Karpas-422 (cell line): ENCODE measurements at places on chromosomes 3 and 15. TPM values are rescaled to one million over a fixed set of nuclear protein-coding genes. Genes with fewer than 3 reads are reported as not detected.

Gene ZNF860
- total RNA-seq = 14.6 and 22.4 TPM in 2 replicates

DNA sequence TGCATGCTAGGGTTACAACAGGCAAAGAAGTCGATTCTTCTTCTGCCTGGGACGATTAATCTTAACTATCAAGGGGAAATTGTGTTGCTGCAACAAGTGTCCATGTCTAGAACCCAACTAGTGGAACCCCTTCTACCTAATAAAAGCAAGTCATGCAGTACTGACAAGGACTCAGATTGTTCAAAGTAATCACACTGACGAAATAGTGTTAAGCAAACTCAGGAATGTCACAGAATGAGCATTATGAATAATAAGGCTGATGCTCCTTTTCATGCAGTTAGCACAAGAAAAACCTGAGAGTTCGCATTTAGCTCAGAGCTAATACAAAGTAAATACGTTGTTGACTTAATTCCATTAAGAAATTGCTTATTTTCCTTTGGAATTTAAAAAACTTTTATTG, 47.5 kb upstream of the TRIM42 start:
- DNase-seq = no peak

DNA sequence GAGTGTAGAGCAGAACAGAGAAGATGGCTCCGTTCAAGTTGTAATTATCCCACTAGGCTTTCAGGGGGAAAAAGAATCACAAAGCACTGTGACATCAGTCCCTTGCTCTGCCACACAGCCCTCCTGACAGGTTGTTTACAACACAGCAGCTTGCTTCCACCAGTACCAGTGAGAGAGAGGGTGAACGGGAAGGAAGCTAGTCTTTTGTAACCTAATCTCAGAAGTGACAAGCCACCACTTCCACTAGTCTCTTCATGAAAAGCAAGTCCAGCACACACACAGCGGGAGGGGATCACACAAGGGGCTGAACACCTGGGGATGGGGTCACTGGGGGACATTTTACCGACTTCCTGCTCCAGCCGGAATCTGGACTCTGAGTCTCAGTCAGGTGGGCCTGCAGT, 86.3 kb downstream of the FAM81A start:
- DNase-seq = no peak

DNA sequence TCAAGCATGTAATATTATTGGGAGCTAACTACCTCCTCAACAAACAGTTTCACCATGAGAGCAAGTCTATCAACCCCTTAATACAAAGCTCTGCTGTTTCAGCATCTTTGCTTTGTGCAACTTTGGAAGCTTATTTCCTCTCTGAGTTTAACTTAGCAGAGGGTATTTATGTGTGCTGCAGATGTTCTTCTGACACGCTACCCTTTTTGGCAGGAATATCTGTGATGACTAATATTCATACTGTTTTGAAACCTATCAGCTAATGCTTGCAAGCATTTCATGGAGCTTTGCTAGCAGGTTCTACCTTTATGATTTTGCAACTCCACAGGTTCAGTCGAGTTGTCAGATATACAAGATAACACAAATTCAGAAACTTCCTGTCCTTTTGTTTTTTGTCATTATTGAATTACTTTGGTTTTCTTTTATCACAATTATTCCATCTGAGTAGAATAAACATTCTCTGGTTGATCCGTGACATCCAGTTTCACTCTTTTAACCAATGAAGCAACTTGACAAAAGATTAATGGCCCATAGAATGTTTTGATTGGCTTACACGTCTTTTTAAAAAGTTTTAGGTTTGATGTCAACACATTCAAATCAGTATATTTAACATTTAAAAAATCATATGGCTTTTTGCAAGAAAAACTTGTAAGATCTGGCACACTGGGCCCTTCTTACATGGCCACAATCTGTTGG, 1.7 kb upstream of the SLC9A9 start:
- no peak for DNase-seq

DNA sequence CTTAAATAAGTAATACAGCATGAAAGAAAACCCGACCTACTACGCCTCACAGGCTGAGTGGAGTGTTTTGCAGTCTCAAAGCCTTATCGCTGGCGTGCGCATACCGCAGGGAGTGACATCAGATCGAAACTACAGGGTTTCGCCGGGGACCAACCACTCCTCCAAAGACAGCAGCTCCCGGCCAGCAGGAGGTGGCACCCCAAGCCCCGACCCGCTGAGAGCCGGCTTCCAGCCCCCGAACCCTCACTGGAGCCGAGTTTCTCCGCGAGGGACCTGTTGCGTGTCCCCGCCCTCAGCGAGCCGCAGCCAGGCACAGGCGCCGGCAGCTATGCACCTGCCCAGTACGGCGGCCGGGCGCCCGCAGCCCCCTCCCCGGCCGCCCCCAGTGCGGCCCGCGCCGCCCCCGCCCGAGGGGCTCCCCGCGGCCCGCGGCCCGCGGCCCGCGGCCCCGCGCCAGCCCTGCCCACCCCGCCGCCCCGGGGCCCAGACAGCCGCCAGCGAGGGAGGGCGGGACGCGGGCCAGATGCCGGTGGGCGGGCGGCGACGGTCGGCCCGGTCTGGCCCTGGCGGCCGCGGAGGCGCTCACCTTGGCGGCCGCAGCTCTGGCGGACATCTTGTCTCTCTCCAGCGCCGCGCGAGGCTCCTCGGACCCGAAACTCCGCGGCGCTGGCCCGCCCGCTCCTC, 710 bp downstream of the TJP1 start:
- DNase-seq = no peak

DNA sequence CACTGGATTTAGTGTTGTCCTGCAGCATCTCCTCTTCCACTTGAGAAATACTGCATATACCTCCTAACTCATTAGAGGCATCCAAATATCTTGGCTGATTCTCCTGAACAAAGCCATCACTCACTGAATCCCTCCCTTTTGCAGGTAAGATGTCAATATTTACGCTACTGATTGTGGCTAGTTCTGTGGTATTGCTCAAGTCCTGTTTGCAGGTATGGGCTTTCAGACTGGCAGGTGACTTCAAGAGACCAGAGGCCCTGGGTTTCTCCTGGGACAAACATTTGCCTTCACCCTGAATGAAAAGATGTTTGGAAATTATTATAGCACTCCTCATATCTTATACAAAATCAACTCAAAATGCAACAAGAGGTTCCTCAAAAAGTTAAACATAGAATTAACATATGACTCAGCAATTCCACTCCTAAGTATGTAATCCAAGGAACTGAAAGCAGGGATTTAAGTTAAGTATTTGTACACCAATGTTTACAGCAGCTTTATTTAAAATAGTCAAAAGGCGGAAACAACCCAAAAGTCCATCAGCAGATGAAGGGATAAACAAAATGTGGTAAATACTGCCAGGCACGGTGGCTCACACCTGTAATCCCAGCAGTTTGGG, 18.6 kb downstream of the NEK4 start:
- DNase-seq = no peak

DNA sequence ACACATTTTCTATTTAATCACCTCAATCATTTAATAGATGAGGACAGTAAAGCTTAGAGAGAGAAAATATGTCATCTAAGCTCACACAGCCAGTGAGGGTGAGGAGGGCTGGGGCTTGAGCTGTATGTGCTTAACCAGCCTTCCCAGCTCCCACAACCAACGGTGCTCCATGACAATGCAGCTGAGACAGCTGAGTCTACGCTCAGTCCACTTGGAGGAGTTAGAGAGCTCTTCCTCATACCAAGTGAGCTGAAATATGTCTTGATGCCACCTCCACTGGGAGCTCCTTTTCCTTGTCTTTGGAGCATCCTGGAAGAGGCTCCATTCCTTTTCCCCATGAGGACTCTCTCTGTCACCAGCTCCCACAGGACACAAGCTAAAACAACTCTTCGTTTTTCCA, 9.3 kb downstream of the HOMER2 start:
- DNase-seq = no peak

GRCh38 chr15:90249203-90249863, at the start of gene TTLL13:
TTLL13 (plus strand) TSS chr15:90249556; CDS start chr15:90250631, 1,075 bp downstream.
- DNase-seq = peak; percentile 75

Gene MEIS2
- 55.7 and 68.2 TPM in 2 replicates for total RNA-seq

DNA sequence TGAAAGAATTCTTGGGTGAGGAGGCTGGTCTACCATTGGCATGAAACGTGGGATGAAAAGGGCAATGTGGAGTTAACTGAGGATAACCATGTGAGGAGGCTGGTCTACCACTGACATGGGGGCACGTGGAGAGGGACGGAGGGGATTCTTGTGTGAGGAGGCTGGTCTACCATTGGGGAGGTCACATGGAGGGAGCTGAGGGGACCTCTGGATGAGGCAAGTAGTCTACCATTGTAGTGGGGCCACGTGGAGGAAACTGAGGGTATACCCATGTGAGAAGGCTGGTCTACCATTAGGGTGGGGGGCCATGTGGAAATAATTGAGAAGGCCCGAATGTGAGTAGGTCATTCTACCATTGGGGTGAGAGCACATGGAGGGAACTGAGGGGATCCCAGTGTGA, 154.1 kb downstream of the FBLN2 start:
- DNase-seq = no peak

GRCh38 chr15:53580366-53580765, 179.1 kb downstream of the WDR72 start:
- no peak for DNase-seq

Gene PLSCR2
- total RNA-seq = 1.0 TPM in 1 of 2 replicates, not detected in the other

Gene MAGI1
- total RNA-seq = 0.71 TPM in 1 of 2 replicates, not detected in the other

DNA sequence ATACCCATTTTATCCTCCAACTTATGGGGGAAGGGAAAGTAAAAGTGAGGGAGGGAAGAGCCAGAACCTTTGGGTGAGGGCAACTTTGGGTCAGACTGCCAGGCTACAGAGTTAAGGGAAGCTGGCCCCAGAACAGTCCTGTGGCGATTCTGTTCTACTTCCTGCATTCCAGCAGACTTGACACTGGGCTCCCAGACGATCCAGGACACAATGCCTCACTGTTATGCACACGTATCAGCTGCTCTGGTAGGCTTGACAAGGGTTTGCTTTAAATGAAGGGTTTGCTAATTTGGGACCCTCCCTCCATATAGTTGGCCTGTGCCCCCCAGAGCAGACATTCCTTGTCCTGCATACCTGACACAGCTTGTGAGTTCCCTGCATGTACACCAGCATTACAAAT, 10.7 kb downstream of the GORASP1 start:
- DNase-seq = no peak

DNA sequence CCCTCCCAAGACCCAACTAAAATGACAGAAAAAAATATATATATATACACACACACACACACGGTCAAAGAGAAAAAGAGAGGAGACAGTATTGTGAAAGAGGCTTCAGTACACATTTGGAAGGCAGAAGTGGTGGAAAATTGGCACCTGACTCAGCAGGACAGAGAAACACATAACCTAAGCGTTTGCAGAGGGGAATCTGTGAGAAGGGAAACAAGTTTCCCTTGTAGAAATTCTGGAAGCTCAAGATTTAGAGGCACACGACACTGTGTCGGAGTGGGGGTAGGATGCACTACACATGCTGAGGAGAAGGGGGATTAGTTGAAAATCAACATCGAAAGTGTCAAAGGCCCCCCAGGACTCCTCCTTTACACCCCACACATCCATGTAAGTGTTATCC, 53.1 kb downstream of the PAK2 start:
- DNase-seq = no peak

Gene ACTC1
- total RNA-seq = not detected in 2 replicates

Gene PLA2G4D
- total RNA-seq = not detected in 2 replicates

Gene FETUB
- total RNA-seq = not detected in 2 replicates

Gene RETNLB
- total RNA-seq = not detected in 2 replicates

Gene ONECUT1
- total RNA-seq = 0.14 and 0.45 TPM in 2 replicates

Gene CSTA
- 3.8 and 10.5 TPM in 2 replicates for total RNA-seq

Gene WDR93
- total RNA-seq = not detected in 2 replicates

GRCh38 chr3:20878691-20879090, 692.7 kb upstream of the SGO1 start:
- DNase-seq = no peak

- DNase-seq = no peak
Observed at GRCh38 chr15:67818464-67818863, 6.8 kb upstream of the SKOR1 start.

Gene CPLX3
- 5.2 and 7.3 TPM in 2 replicates for total RNA-seq

DNA sequence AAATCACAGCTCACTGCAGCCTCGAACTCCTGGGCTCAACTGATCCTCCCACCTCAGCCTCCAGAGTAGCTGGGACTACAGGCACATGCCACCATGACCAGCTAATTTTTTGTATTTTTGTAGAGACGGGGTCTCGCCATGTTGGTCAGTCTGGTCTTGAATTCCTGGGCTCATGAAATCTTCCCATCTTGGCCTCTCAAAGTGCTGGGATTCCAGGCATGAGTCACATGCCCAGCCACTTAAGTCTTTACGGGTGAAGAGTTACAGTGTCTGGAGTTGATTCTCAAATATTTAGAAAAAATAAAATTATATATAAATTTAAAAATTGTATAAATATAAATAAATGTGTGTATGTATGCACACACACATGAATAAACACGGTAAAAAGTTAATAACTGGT, 14.5 kb upstream of the KBTBD12 start:
- no peak for DNase-seq

Gene GABRA5
- total RNA-seq = not detected in 2 replicates

- DNase-seq = no peak
Observed at GRCh38 chr15:57436166-57436565, 59.9 kb downstream of the CGNL1 start.

DNA sequence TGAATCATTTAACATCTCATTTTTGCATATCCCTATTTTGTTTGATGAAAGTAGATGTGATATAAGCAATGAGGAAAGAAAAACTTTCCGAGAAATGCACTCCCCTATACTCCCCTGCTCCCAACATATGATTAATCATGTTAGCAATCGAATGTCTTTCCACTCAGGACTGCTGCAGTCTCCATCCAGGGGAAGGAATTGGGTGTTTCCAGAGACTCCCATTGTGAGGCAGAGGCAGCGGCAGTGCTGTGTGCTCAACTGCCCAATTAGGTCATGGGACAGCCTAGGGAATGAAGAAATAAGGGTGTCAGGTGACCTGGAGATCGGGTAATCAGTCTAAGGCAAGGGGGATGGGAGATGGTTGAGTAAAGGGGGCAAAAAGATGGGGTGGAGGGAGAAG, 268.6 kb upstream of the MEIS2 start:
- no peak for DNase-seq

- DNase-seq = no peak
Observed at GRCh38 chr3:170178651-170179050, 2.9 kb downstream of the PHC3 start.

DNA sequence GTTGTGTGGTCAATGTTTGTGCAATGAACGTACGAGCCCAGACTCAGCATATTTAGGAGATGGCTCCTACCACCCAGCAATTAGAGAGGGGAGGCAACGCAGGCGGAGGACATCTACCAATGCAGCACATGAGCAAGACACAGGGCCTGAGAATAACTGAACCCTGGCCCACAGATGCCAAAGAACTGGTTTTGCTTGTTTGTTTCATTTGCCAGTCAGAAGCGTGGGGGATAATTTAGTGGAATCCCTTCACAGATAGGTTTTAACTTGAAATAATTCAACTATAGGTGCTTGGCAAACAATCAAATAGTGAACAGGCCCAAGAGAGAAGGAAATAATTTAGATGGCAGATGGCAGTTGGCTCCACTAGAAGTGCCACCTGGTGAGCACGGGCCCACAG, 54.8 kb downstream of the LIPC start:
- no peak for DNase-seq

- no peak for DNase-seq
Observed at GRCh38 chr3:42696356-42697288, 6.0 kb downstream of the HHATL start.

DNA sequence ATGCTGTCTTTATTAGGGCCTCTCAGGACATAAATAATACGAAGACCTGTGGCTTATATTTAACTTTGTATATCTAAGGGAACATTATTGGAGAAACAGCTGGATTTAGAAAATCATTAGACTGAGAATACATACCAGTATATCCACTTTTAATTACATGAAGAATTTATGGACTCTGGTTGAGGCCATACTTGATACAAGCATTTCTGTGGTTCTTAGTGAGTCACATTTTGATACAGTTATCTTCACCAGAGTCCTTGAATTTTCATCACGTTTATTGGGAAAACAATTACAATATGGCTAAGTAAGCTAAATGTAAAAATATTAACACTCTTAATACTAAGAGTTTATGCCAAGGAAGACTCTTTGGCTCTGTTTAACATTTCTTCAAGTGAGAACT, 9.9 kb downstream of the KIF23 start:
- no peak for DNase-seq
